Tongue (tissue), 3 donors: ENCODE measurements at places on chromosomes 1 and 21. TPM values are rescaled to one million over a fixed set of nuclear protein-coding genes. Genes with fewer than 3 reads are reported as not detected.

DNA sequence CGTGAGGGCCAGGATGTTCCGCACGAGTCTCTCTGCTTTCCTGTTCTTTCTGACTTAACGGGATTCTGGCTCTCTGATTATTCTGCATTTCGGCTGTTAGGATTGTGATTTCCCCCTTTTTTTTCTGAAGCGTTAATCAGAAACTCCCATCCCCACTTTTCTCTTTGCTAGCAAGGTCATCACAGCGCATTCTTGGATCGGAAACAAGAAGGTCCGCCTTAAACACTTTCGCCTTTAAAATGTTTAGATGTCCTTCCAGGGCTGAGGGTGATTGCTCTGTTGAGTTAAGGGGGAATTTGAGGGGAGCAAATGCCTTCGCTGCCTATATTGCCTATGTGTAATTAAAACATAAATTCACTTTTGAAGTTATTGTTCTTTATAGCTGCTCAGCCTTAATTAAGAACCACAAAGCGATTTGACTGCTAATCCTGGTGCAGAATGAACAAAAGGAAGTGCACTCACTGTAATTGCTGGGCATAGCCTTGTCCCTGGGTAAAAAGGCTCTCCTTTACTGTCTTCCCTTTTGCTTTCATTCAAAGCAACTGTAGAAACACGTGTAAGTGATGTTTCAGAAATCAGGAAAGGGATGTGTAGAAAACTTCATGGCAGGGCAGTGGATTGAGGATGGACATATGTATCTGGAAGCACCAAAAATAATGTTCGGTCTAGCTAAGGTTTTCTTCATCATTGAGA lies 1.2 kb downstream of the LAMC1 start:
- DNase-seq, result peak; percentile 58

DNA sequence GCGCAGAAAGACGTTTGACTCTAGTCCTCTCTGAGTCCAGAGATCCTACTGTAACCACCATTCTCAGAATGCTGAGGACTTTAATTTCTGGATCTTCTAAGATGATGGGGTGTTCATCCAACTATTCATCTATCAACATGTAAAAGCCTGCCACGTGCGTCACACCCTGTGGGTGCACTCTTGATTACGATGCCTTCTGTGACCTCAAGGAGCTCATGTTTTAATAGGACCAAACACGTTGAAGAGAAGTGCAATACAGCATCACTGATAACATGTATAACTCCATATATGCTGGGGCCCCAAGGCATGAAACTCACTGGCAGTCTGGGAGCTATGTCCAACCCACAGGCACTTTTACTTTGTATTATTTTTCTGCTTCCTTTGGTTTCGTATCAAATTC lies 19.0 kb downstream of the KIAA0040 start:
- DNase-seq, result no peak

DNA sequence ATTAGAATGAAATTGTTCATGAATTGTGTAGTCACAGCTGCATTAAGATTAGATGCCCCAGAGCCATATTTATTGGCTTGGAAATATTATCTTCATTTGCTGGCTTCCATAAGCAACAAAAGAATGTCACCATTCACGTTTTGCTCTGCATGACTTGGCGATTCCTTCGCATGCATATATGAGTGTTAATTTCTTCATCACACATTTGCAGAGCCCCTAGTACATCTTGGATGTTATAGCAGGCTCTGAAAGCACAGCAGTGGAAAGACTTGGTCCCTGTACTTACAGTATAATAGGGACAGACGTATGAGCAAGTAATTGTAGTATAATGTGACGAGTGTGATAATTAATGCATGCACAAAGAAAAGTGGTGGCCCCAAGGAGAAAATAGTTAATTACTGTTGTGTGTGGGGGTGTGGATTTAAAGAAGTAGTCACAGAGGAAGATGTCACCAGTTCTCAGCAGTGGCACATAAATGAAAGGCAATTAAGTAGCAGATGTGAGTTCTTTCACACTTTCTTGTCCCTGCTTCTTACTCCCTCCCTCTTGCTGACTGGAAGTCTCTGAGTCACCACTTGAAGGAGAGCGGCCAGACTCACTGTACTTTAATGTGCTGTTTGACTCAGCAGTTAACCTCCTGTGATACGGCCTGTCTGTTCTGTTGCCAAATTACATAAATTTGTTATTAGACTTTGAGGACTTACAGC lies 21.0 kb downstream of the S100A10 start:
- no peak for DNase-seq

- DNase-seq, result no peak
These were observed 52.3 kb downstream of the ADAMTS5 start for GRCh38 chr21:26914557-26914956.

DNA sequence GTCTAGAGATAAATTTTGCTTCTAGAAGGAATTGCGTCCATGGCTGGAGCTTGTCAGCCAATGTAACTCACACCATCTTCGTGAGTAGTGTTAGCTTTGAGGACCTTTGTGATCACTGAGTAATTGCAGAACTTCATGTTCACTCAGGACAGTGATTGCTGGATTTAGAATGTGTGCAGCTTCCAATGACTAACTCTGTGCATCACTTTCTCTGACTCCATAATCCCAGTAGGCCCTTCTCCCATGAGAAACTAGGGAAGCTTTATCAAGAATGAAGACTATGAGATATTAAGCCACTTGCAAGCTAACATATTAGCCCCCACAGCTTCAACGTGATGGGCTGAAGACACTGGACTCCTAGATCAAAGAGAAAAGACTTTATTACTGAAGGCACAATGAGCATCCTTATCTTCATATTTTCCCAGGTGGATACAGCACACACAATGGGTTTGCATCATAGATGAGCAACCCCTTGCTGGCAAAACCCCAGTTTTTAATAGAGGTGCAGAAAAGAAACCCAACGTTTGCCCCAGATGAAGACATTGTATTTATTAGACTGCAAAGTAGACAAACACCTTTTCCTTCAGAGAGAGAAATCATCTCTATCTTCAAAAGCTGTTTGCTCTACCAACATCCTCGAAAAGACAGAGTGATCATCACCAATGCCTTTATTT lies 561.0 kb downstream of the LTN1 start:
- DNase-seq, result no peak

- peak; percentile 16 for DNase-seq
These were observed 1.6 kb upstream of the DNMT3L start for GRCh38 chr21:44263221-44263760.

GRCh38 chr1:186375152-186375928 lies at the start of the genes ODR4 and TPR:
ODR4 (plus strand) TSS chr1:186375838; CDS start chr1:186379786, 3,948 bp downstream.
TPR (minus strand) TSS chr1:186375253; CDS start chr1:186375028, 225 bp downstream.
- DNase-seq, result peak; percentile 99

- DNase-seq, result no peak
These were observed 60.0 kb upstream of the ROR1 start for GRCh38 chr1:63713627-63714481.

GRCh38 chr1:178037510-178038253 lies 56.2 kb upstream of the RASAL2 start:
- peak; percentile 86 for DNase-seq

DNA sequence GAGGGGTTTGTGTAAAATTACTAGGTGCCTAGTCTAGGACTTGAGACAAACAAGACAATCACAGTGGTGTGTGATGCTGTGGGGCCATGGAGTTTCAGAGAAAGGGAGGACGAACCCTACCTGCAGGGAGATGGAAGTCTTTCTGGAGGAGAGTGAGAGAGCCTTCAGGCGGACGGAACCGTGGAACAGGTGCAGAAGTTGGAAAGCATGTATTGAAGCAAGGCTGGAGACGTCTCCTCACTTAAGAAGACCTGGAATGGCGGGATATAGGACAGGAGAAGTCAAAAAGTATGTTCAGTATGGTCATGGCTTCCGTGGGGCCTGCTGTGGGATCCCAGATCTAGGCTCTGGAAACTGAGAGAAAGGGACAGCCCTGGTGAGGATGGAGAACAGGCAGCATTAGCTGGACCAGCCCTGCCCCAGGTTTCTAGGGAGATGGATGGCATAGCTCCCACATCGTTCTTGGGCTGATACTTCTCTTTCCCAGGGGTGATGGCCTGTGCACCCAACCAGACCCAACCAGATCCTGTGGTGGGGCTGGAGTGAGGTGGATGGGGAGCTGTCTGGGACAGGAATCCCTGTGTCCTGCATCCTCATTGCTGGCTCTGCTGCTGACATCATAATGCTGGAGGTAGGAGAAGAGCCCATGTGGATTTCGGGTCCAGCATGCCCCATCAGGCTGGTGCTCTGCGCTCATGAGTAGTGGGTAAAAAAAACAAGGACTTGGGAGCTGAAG lies 15.0 kb upstream of the LRP8 start:
- DNase-seq, result no peak

- peak; percentile 65 for DNase-seq
These were observed 28.3 kb downstream of the SCP2 start for GRCh38 chr1:52955129-52955970.

- no peak for DNase-seq
These were observed 60.8 kb downstream of the DHRS3 start for GRCh38 chr1:12556957-12557935.

DNA sequence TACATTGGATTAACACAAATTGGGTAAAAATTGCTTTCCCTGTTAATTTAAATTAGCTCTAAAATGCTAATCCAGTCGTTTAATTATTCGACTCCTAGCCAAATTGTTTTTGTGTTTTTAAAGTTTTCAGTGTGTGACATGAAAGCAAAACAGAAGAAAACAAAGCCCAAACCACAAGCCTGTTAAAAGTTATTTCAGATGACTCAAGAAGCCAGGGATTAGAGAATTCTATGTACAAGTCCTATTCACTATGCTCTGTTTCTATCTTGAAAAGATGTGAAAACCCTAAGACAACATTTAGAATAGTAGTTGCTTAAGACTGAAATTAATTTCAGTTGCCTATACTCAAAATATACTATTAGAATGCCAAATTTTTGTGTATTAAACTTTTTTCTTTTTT lies 294.8 kb upstream of the ADAMTS5 start:
- DNase-seq, result no peak

DNA sequence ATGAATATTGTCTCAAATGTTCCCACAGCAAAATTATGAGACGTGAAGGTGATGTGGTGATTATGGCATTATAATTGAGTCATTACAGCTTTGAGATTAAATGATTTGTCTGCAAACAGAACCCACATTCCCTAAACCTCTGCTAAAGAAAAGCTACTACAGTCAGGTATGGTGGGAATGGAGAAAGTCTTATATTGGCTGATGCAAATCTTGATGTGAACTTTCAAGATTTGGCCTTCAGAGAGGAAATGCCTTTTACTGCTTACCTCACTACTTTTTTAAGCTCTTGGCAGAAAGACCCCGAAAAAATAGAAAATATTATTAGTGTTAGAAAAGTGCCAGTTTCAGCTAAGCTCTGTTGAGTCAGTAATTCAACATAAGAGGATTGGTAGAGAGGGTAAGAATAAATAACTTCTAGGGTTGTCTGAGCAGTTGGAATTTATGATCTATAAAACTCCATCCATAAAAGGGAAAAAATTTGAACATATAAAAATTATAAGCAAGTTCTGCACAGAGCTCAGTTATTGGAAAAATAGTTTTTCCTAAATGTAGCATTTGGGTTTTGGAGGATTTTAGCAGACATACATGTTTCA lies 47.8 kb upstream of the RGS5 start:
- DNase-seq, result no peak

DNA sequence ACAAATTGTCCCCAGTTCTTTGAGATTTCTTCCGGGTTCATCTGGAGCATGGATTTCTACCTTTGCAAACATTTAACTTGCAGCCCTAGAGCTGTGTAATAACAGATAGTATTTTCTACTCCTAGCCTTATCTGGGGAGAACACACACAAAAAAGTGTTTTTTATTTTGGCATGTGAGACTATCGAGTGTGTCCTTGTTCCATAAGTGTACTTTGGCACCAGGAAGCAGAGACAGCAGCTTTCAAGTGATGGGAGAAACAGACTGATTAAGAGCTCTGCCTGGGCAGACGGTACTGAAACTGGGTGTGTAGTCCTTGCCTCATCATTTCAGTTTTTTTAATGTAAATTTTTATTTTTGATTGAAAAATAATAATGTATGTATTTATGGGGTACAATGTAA lies 297.4 kb downstream of the ST6GALNAC3 start:
- DNase-seq, result no peak

GRCh38 chr1:92376345-92376744 lies 77.5 kb downstream of the RPAP2 start:
- DNase-seq, result no peak

DNA sequence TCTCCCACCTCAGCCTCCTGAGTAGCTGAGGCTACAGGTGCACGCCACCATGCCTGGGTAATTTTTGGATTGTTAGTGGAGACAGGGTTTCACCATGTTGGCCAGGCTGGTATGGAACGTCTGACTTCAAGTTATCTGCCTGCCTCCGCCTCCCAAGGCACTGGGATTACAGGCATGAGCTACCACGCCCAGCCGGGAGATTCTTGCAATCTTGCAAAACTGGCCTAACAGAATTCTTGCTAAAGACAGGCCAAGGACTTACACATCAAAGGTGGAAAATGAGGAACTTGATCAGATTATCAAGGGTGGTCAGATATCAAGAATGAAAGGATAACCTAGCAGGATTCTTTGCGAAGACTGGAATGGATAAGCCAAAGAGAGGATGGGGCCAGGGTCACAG lies 98.3 kb upstream of the TIAM1 start:
- DNase-seq, result no peak

- no peak for DNase-seq
These were observed 437.8 kb downstream of the PTBP2 start for GRCh38 chr1:97159342-97159741.

DNA sequence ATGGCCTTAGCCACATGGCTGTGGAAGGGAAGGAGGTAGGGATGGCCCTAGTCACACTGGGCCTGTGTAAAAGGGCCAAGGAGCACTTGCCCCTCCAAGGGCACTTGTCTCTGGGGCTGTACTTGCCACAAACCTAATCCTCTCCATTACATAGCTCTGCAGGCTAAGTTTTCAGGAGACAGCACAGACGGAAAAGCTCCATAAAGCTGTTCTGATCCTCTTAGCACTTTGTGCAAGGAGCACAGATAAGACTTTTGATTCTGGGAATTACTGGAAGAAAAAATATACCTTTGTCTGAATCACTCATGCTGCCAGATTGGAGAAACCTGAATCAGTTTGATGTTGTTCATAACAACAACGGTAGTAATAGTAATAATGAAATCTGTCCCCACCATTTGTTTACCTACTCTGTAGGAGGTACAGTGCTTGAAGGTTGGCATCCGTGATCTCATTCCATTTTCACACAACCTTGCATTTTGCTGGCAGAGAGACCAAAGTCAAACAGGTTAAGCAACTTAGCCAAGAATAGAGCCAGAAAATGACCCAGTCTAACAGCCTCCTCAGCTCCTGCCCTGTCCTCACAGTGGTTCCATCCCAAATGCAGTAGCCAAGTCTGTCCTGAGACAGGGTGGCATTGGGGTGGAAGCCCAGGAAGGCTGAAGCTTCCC lies 207.1 kb downstream of the ROR1 start:
- DNase-seq, result no peak

GRCh38 chr1:15328351-15329103 lies 81.2 kb upstream of the EFHD2 start:
- DNase-seq, result peak; percentile 94

GRCh38 chr1:183281039-183281438 lies 95.0 kb downstream of the LAMC2 start:
- DNase-seq, result no peak

Gene CTNNBIP1
- 38.3 TPM for total RNA-seq

Gene OR2AK2
- not detected for total RNA-seq

Gene KIF21B
- total RNA-seq, result 1.3 TPM

Gene ATPAF1
- total RNA-seq, result 63.4 TPM

Gene TENT5C
- 13.3 TPM for total RNA-seq

Gene ERVH48-1
- total RNA-seq, result not detected

Gene C4BPA
- total RNA-seq, result not detected

Gene CSMD2
- 2.1 TPM for total RNA-seq

Gene UTS2
- total RNA-seq, result not detected
